ENCODE measurements at places on chromosomes 6 and 20. TPM values are rescaled to one million over a fixed set of nuclear protein-coding genes. Genes with fewer than 3 reads are reported as not detected.

Gene SAPCD1
- polyA plus RNA-seq: 2.8 TPM

DNA sequence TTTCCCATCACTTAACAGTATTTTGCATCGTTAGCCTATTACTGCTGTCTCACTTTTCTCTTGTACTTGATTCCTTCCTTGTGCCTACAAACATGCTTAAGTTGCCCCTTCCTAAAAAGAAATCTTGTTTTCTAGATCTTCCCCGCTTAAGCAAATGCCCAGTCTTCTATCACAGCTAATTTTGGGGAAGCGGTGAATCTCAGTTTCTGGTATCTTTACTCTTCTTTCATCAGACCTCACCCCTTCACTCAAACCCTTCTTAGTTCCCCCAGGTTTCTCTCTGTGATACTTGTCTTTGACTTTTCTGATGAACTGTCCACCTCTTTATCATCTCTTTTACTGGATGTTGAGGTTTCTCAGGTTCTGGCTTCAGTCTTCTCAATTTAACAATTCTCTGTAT lies 14.2 kb downstream of the VAPB start:
- DNase-seq: no peak

DNA sequence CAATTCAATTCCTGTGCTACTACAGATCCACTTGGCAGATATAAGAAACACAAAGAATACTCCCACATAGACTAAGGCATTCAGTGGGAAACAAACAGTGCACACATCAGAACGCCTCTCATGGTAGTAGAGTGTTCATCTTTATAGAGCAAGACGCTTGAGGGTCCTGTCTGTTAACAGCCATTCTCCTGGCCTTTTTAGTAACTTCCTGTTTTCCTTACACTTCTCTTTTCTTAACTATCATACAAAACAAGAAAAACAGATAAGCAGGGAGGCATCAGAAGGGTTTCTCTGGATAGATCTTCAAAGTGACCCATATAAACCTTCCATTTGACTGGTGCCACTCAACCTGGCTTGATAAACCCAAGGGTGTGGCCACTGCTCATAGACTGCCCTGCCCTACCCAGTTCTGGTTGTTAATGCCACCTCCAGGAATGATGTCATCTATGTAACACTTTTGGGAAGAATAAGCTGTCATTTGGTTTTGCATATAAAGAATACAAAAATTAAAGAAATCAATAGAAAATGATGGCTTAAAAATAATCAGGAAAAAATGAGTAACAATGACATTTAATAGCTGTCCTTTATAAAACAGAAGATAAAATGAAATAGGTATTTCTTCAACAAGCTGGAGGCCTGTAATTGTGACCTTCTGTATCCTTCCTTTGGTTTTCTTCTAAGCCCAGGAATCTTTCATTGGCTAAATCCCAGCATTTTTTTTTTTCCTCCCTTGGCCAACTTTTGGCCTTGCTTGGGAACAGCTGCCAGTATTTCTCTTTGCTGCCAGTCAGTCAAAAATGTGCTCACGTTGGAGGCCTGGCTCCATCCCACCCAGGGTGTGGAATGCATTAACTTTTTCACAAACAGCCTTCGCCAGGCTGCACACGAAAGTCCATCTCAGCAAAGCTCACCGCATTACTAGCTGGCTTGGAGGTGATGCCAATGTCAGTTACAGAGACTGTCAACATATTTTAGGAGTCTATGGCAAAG lies 103.5 kb downstream of the GJA10 start:
- DNase-seq: peak; percentile 77

DNA sequence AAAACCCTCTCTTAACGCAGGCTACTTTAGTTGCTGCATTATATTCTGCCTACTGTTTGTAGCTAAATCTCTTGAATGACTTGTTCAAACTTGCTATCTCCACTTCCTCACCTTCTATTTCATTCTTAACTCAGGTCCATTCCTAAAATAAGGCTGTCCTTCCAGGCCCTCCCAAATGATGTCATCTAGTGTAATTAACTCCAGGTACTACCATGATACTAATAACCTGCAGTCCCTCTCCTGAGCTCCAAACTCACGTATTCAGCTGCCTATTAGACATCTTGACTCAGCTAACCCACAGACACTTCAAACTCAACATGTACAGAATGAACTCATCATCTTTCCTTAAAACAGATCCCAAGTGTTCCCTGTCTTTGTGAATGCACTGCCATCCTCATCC lies 10.5 kb upstream of the TOP1 start:
- no peak for DNase-seq

Gene PRRT1
- 0.71 TPM for polyA plus RNA-seq

GRCh38 chr6:14008809-14009208 lies 84.1 kb downstream of the RNF182 start:
- no peak for DNase-seq

DNA sequence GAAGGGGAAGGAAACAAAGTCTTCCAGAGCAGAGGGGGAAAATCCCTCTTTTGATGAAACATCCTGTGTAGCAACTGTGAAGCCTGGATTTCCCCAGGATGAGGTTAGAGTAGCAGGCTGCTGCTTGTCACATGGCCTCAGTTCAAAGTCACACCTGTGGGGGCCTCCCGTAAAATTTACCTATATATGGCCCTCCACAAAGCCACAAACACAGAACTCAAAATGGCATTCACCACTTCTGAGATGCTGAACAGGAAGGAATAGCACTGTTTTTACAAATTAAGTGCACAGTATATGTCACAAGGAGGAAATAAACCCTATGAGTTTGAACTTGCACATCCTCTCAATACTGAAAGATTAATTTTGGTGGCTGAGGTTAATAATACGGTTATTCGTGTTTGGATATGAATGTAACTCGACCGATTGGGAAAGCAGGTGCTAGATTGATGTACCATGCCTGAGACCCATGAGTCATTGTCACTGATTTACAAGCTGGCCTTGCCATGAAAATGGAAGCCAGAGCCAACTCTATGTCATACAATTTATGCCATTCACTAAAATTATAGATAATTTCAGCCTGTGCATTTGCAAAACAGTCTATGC lies 70.6 kb downstream of the SGK1 start:
- peak; percentile 72 for DNase-seq

Gene HSPA12B
- polyA plus RNA-seq: 32.6 TPM

Gene TCP11
- 0.12 TPM for polyA plus RNA-seq

All from muscle of leg (tissue), 16 donors.